Sigmoid colon (tissue), 7 donors: ENCODE measurements at places on chromosomes 5 and 9. TPM values are rescaled to one million over a fixed set of nuclear protein-coding genes. Genes with fewer than 3 reads are reported as not detected.
A peak's percentile ranks its signal among the peaks of the same experiment; 100 is the strongest.

- DNase-seq = peak; percentile 78
Measured at GRCh38 chr9:83622939-83623678, at the start of gene IDNK. TSS of gene IDNK (plus strand) at chr9:83623143. CDS start at chr9:83623172, 29 bp downstream.

DNA sequence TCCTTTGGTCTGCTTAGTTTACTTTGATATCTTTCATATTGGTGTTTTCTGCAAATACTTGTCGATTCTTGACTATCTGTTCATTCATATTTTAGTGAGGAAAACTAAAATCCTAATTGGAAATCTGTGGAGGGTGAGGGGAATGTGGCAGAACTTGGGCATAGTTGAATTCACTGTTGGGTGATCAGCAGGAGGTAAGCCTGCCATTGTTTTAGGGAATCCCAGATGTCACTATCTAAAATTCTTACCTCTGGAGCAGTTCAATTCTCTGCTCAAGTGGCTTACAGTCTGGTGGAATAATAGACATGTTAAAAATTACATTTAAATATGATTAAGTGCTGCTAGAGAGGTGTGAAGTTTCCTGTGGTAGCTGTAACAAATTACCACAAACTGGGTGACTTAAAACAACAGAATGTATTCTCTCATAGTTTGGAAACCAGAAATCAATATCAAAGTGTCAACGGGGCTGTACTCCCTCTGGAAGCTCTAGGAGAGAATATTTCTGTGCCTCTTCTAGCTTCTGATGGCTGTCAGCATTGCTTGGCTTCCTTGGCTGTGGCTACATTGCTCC is 90.3 kb upstream of the GCNT4 start:
- DNase-seq = no peak

GRCh38 chr9:88447431-88447830 is 59.2 kb downstream of the SPIN1 start:
- DNase-seq = no peak

GRCh38 chr5:137061382-137061781 is 437.7 kb downstream of the SPOCK1 start:
- no peak for DNase-seq

GRCh38 chr9:98922721-98923435 is 20.8 kb upstream of the COL15A1 start:
- no peak for DNase-seq

DNA sequence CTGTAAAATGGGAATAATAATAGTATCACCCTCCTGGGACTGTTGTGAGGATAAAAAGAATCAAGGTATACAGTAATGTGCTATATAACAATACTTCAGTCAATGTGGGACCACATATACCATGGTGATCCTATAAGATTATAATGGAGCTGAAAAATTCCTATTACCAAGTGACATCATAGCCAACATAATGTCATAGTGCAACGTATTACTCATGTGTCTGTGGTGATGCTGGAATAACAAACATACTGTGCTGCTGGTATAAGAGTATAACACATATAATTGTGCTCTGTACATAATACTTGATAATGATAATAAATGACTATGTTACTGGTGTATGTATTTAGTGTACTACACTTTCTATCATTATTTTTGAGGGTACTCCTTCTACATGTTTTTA is 38.1 kb downstream of the LIFR start:
- no peak for DNase-seq

GRCh38 chr9:4639420-4639819 is 22.7 kb upstream of the PLPP6 start:
- no peak for DNase-seq

DMRT2 gene
- total RNA-seq = 3.9 TPM

DNA sequence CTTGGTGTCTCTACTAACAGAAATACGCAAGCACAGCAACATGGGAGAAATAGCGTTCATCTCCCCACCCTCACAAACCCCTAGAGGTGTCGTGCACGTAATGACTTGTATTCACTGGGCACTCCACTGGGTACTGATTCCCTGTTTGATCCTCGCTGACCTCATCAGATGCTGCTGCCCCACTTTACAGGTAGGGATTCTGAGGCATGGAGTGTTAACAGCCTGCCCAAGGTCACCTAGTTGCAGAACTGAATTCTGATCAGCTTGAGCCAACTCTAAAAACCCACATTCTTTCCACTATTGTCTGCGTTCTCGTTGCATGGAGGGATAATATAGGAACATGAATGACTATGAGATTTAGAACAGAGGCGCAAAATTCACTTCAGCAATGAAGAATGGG is 96.3 kb downstream of the TRIO start:
- no peak for DNase-seq

GRCh38 chr5:50667023-50667652 is 701 bp downstream of the PARP8 start:
- DNase-seq = peak; percentile 81

DNA sequence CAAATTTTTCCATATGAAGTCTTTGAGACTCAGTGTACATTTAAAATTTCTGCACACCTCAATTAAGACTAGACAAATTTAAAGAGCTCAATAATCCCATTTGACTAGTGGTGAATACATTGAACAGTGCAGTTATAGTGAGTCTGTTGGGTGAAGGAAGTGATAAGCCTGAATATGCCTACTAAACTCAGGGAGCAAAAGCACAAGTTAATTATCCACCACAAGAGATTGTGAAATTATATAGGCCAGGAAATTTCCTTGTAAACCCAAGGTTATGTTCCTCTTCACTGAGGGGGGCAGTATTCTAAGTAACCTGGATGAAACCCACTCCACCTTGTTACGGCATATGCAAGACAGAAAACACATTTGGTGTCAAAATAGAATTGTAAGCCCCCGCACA is 612.9 kb upstream of the DAB2 start:
- no peak for DNase-seq

INSL4 gene
- not detected for total RNA-seq

GRCh38 chr9:129716091-129716490 is 36.8 kb downstream of the PTGES start:
- no peak for DNase-seq

IFNA13 gene
- total RNA-seq = not detected

GRCh38 chr9:73243078-73243477 is 91.4 kb downstream of the ANXA1 start:
- DNase-seq = no peak

SRA1 gene
- 30.5 TPM for total RNA-seq

DNA sequence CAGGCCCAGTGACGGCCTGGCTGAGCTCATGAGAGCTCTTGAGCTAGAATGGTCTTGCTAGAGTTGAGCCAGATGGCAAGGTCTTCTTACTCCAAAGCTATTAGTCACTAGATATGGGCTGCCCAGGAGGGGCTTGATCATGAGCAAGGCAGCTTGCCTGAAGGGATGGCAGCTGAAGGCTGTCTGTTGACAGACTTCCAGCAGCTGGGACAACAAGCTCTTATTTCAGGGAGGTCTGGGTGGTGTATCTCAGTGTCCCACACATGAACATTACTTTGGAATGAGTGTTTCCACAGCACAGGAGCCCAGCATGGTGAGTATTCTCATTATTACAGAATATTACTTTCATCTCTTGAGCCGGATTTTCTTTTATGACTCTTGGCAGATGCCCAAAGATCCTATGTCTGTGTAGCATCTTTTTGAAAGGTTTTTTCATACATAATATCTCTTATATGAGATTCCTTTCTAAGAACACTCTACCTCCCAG is 414.1 kb downstream of the ARHGEF28 start:
- DNase-seq = no peak

GAPT gene
- 0.49 TPM for total RNA-seq

PRLR gene
- 0.71 TPM for total RNA-seq

FOXE1 gene
- not detected for total RNA-seq

GADD45G gene
- 5.7 TPM for total RNA-seq

DNA sequence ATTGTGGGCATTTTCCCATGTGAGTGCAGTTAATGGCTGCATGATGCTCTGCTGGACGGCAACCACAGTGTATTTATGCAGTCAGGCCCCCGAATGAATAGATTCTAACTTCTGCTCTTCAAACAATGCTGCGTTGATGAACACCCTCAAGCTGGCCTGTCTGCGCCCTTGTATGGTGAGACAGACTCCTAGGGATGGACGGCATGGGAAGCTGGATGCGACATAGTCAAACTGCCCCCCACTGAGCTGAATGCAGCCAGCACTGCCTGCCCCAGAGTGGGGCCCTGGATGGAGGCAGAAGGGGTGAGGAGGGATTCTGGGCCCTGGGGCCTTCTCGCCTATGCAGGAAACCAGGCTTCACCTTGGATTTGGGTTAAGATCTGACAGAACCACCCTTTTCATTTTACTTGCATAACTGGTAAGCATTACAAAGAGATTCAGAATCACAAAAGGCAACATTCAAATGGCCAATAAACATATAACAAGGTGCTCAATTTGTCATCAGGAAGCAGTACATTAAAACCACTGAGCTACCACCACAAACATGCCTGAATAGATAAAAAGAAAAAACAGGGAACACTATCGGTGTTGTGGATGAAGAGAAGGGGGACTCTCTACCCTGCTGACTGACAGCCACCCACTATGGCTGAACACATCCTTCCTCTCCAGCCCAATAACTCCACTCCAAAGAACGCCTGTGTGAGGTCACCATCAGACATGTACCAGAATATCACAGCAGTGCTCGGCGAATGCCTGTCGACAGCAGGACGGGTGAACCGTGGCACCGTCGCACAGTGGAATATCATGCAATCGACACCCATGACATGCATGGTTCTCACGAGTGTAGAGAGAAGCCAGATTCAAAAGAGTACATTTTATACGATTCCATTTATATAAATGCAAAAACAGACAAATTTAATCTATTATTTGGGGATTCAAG is 79.1 kb downstream of the RAPGEF1 start:
- no peak for DNase-seq

GRCh38 chr9:96321515-96321914 is 19.5 kb upstream of the HSD17B3 start:
- DNase-seq = no peak

- no peak for DNase-seq
Measured at GRCh38 chr5:128199104-128199503, 115.5 kb downstream of the SLC12A2 start.
